Spleen (tissue), 13 donors: ENCODE measurements at places on chromosomes 3 and 15. TPM values are rescaled to one million over a fixed set of nuclear protein-coding genes. Genes with fewer than 3 reads are reported as not detected.

Gene TMEM108
- polyA plus RNA-seq: 0.20 TPM

DNA sequence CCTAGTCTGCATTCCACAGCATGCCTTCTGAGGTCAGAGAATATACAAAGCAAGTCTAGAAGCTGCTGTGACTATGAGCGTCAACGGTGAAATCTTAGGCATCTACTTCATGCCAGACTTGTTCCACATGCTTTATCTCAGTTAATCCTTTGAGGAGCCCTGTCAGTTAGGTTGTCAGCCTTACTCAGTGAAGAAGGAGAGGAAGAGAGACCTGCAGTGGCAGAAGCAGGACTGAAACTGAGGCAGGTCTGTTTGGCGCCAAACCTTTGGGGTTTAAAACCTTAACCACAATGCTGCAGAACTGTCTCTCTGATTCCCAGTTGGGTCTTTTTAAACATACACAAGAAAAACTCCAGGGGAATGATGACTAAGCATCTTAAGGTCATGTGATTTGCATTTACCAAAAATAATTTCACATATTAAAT, 139.0 kb upstream of the LIPC start:
- DNase-seq: no peak
- H3K36me3 ChIP-seq: no peaks in the 10 kb centered on the region
- no peaks in the 10 kb centered on the region for H3K27me3 ChIP-seq
- H3K4me1 ChIP-seq: no peaks in the 10 kb centered on the region

DNA sequence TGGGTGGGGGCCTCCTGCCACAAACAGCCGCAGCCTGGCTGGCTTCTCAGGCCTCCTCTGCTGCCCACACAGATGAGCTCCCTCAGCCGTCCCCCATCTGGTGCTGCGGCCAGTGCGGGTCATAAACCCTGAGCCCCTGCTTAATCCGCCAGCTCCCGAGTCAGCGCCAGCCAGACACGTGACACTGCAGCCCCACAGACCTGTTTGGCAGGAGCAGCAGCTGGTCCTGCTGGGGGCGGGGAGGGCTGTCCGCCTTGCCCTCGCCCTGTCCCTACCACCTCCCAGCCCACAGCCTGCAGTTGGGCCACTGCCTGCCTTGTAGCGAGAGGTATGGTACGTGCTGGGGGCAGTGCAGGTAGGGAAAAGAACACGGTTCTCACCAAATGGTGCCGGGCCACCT, 86.2 kb downstream of the IQSEC1 start:
- peaks cover 95% of the 10 kb centered on the region for H3K4me1 ChIP-seq
- no peak overlapping the region for H3K27ac ChIP-seq
- H3K36me3 ChIP-seq: no peaks in the 10 kb centered on the region
- H3K4me3 ChIP-seq: no peak overlapping the region

Gene SGO1
- polyA plus RNA-seq: 2.1 TPM

Gene ACP3
- polyA plus RNA-seq: 0.22 TPM

DNA sequence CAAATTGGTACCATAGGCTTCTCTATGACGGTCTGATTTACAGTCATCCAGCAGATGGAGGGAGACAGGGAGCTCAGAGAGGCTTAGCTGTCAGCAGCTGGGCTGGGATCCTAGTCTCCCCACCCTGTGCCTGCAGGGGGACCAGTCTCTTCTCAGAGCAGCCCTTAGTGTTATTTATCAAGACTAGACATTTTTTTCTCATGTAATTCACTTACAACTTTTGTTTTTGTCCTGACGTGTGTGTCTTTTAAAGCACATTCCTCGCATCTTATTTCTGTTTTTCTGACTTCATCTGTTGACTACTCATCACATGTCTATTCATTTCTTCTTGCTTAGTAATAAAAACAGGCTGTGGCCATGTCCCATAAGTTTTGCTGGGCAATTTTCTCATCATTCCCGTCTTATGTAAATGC, 116.1 kb downstream of the KLF13 start:
- H3K27me3 ChIP-seq: no peaks in the 10 kb centered on the region
- no peak overlapping the region for H3K27ac ChIP-seq
- H3K4me3 ChIP-seq: no peak overlapping the region
- H3K36me3 ChIP-seq: no peaks in the 10 kb centered on the region
- no peak for DNase-seq

- no peaks in the 10 kb centered on the region for H3K36me3 ChIP-seq
- H3K27me3 ChIP-seq: no peaks in the 10 kb centered on the region
- no peak for DNase-seq
- no peaks in the 10 kb centered on the region for H3K4me1 ChIP-seq
- no peak overlapping the region for H3K27ac ChIP-seq
Observed at GRCh38 chr3:55796533-55796932, 309.4 kb upstream of the WNT5A start.

Gene CADM2
- polyA plus RNA-seq: 0.13 TPM
